ENCODE measurements at places on chromosomes 5 and 9. TPM values are rescaled to one million over a fixed set of nuclear protein-coding genes. Genes with fewer than 3 reads are reported as not detected.

DNA sequence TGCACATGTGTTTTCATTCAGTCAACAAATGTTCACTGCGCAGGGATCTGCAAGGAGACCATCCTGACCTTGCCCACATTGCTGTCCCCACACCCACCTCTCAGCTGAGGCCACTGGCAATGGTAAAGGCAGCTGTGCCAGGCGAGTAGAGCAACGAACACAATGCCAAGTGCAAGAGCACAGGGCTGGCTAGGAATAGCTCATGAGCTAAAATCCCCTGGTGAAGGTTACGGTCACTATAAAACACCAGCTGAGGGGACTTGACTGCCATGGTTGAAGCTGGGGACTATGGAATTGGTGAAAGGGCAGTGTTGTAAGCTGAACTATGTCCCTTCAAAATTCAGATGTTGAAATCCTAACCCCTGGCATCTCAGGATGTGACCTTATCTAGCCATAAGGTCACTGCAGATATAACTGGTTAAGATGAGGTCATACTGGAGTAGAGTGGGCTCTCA lies 96.1 kb downstream of the OTULIN start:
- DNase-seq: no peak

DNA sequence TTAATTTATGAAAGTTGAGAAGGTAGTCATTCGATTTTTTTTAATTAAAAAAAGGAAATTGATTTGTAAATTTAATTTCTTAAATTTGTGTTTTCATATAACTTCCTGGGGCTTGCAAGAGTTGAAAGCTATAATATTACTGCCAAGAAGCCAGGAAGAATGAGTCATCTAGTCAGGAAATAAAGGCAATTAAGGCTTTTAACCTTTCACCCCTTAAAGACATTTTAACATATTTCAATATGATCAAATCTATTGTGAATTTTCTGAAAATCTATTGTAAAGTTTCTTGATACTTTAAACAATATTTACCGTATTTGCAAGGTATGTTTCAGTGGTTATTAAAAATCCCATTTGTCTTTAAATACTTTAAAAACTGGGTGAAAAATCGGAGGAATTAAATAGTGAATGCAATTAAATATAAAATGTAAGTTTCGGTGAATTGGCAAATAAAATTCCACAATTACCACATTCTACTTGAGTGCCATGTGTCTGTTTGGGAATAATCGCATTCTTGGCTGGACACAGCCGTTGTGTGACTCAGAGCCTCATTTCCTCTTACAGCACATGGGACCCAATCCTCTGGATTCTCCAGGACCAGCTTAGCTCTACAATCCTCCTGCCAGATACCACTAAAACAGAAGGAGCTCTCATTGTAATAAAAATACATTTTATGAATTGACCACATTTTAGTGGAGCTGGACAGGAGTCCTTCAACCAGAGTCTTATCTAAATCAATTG lies 310.7 kb downstream of the HCN1 start:
- no peak for DNase-seq

DNA sequence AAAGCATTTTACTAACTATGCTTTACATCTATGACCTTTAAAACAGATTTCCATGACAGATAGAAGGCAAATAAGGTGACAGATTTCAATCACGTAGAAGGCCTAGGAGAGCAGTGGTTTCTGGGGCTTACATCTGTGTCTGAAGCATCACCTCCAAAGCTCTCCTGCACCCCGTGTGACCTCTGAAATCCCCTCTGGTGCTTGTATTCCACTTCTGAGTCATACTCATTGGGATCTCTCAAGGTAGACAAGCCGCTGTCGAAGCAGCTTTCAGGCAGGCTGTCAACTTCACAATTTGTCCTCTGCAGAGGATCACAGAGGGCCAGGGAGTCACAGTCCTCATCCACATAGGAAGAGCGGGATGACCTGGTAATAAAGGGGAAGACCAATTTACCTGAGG lies 62.2 kb downstream of the RASEF start:
- no peak for DNase-seq

- peak; percentile 49 for DNase-seq
Measured at GRCh38 chr9:130023144-130023787, 19.7 kb downstream of the FNBP1 start.

DNA sequence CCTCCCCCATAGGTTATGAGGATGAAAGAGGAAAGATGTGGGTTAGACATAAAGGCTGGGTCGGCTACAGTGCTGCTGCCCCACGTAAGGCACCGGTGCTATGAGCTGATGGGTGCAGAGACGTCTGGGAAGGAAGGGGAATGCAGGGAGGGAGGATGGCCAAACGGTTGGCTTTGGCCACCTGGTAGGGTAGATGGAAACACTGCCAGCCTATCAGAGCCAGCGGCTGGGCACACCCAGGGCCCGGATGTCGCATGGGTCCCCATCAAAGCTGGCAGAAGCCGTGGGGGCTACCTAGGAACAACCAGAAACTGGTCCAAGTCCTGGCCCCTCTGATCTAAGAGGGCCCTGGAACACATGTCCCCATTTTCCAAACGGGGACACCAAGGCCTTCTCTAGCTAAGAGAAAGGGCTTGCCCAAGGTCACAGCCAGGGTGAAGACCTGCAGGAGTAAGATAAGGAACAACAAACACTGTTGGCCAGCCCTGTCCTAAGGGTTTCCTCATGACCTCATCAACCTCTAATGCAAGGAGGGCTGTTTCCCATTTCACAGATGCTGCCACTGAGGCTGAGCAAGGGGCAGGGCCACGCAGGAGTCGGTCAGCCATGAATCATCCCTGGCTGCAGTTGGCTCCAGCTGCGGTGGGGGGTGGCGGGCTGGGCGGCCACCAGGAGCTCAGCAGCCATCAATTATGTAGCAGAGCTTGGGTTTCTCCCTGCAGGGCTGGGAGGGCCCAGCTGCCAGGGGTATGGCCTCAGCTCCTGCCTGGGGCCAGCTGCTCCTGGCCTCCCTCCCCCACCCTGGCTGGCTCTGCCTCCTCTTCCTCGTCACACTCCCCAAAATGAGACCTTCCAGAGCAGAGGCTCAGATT lies 4.9 kb downstream of the SH3GLB2 start:
- DNase-seq: peak; percentile 85

Gene SLIT3
- not detected for total RNA-seq

DNA sequence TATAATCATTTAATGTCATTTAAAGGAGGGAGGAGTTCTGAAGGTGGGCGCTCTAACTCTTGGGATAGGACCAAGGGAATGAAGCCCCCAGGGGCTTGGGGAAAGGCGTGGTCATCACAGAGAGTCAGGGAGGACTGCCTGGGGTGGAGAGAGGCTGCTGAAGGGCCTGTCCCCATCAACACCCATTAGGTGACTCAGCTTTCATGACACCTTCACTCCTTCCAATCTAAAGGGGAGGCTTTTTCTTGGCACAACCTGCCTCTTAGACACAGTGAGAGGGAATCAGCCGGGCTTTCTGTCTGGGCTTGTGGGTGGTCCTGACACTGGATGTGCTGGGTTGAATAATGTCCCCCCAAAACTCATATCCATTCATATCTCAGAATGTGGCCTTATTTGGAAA lies 31.4 kb upstream of the ANKRD33B start:
- DNase-seq: no peak

Gene LRRC26
- total RNA-seq: 2.3 TPM

Gene PROB1
- 2.9 TPM for total RNA-seq

DNA sequence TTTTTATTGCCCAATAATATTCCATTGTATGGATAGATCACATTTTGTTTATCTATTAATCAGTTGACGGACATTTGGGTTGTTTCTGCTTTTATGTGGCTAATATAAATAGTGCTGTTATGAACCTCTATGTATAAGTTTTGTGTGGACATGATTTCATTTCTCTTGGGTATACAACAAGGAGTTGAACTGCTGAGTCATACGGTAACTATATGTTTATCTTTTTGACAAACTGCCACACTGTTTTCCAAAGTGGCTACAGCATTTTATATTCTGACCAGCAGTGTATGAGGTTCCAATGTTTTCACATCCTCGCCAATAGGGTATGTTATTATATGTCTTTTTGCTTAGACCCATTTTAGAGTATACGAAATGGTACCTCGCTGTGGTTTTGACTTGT lies 264.3 kb downstream of the RFX3 start:
- DNase-seq: no peak

Gene TRAF1
- total RNA-seq: 2.9 TPM

Gene TAF7
- total RNA-seq: 56.1 TPM

Gene CDO1
- total RNA-seq: not detected

GRCh38 chr9:89519366-89519805 lies 21.5 kb upstream of the SEMA4D start:
- DNase-seq: peak; percentile 98

DNA sequence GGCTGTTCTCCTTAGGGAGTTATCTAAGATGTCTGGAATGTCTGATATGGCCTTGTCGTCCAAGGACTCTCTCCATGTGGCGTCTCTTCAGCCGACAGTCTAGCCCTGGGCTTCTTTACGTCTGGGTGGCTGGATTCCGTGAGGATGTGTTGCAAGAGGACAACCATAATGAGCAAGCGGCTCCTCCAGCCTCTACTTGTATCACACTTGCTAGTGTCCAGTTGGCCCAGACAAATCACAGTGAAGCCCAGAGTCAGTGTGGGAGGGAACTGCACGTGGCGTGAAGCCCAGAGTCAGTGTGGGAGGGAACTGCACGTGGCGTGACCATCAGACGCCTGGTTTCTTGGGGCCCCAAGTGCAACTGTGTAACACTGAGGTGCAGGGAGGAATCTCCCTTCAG lies 61.1 kb downstream of the COL23A1 start:
- DNase-seq: no peak

Gene GARIN3
- total RNA-seq: not detected

DNA sequence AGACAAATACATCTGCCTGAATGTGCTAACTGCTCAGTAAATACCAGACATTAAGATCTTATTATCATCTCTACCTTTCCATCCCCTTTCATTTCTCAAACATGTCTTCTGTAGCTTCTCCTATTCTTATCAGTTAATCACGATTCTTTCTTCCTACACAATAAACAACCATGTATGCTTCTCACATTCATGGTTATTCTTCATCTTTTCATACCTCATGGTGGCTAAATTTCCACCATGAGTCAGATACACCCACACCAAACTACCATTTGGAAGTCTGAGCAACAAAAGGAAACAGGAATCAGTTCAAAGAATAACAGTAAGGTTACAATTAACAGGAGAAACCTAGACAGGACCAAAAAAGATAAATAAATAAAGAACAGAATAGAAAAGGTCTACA lies 7.7 kb downstream of the ZNF622 start:
- no peak for DNase-seq

DNA sequence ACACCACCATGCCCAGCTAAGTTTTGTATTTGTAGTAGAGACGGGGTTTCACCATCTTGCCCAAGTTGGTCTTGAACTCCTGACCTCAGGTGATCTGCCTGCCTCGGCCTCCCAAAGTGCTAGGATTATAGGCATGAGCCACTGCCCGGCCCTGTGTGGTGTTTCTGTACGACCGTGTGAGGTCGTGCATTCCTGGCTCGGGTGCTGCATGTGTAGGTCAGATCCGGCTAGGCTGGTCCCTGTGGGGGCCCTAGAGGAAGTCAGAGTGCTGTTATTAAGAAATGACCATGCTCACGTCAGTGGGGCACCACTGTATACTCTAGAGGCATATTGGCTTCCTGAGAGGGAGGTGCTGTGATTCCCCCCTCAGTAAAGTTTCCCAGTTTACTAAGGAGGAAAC lies 13.7 kb downstream of the WNK2 start:
- DNase-seq: no peak

DNA sequence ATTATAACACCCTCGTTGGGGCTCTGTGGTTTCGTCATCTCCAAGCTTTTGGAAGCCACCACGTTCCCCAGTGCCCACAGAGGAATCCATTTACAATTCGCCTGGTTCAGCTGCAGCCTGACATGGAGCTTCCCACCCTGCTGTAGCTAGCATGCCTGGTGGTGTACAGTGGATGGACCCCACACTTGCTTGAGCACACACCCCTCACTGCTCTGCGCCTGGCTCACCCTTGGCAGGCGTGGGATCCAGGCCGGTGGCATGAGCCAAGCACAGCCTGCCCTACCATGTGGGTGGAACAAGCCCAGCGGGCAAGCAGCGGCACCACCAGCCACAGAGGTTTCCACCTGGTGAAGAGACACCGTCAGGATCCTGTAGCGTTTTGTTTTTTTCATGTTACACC lies 1045.7 kb upstream of the CDH9 start:
- DNase-seq: no peak

DNA sequence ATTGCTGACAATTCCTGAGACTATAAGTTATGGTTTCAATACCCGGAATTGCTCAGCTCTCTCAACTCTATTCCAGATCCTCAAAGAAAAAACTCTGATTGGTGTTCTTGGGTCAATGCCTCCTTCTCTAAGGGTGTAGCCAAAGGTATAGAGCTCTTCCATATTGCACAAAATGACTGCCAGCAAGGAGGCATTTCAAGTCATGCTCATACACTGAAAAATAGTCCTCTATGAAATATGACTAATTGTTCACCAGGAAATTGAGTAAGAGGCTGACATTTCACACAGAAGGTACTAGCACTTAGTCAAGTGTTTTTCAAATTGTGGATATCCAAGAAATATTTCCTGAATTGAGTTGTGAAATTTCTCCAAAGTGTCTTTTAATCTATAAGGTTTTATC lies 111.1 kb upstream of the KLF9 start:
- DNase-seq: peak; percentile 57

DNA sequence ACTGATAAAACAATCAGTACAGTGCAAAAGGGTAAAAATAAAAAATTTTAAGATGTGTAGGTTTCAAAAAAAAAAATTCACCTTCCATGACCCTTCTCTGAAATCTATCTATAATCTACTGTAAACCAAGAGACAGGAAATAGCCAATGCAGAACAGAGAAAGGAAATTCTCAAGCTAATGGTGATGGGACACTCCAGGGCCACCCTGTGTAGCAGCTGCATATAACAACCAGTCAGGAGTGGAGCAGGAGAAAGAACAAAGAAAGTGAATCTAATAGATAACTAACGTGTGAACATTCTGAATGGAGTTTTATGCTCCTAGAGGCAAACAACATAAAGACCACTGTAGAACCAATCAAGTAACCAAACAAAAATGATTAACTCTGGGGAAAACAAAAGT lies 16.6 kb downstream of the SPTLC1 start:
- no peak for DNase-seq

GRCh38 chr9:28779243-28779642 lies 1206.0 kb upstream of the C9orf72 start:
- DNase-seq: no peak

Gene ADAM19
- total RNA-seq: 9.3 TPM

- no peak for DNase-seq
Measured at GRCh38 chr9:132239518-132239917, 77.7 kb downstream of the NTNG2 start.

GRCh38 chr5:25649628-25650265 lies 1005.0 kb upstream of the CDH10 start:
- DNase-seq: no peak

DNA sequence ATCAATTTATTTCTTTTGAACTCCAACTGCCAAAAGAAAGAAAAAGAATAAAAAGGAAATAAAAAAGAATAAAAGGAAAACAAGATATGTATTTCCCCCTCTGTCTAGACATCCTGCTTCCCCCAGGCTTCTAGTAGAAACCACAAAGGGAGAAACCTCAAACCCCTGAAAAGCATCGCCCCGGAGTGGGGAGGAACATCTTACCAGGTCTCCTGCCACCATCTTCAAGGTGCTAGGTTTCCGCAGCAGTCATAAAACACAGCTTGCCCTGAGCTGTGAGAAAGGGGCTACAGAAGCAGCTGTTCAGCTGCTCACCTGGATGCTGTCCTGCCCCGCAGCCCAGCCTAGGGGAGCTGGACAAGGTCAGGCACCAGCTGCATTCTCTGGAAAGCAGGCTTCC lies 487.7 kb downstream of the GADD45G start:
- no peak for DNase-seq

Gene TRIP13
- 74.0 TPM for total RNA-seq

Gene GFRA3
- not detected for total RNA-seq
